ENCODE measurements at places on chromosomes 2 and 18.

DNA sequence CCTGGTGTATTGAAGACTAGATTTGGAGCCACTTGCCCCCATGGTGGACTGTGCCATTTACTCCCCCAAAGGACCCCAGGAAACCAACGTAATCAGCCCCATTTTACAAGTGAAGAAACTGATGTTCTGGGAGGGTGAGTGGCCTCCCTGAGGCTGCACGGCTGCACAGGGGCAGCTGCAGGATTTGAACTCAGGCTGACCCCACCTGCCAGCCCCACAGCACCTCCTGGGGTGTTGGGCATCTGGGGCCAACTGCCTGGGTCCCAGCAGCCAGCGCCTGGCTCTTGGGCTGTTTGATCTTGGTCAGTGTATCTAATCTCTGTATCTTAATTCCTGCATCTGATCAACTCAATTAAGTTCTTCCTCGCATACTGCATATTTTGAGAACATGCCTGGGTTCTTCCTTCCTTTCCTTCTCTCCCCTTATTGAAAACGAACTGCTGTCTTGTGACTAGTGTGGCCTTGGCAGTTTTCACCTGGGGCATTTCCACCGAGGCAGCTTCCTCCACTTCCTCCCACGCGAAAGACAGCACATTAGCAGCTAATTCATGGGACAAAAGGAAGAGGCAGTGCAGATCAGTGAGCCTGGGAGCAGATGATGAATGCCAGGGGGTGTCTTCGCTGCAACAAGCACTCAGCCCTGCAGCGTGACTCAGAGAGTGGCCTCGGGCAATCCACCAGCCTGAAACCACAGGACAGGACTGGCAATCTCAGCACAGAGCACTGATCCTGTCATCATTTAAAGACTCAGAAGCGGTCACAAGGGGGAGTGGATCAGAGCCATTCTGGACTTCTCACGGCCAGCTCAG lies 184.1 kb upstream of the RAB12 start:
- ATAC-seq, result no peak

GRCh38 chr2:85248773-85249509 lies 78.8 kb downstream of the TGOLN2 start:
- ATAC-seq, result no peak

DNA sequence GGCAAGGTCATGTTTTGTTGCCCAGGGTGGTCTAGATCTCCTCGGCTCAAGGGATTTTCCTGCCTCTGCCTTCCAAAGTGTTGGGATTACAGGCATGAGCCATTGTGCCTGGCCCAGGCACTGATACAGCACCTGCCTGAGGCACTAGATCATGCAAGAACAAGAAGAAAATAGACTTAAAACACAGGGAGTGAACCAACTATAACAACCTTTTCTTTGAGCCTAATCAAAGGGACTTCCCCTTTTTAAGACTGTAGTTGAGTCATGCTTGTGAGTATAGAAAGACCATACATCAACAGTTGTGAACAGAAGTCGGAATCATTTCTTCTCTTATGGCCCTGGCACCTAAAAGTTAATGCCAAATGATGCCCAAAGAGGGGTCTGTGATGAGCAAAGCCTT lies 47.9 kb upstream of the MAPRE2 start:
- ATAC-seq, result no peak

- no peak for ATAC-seq
Observed at GRCh38 chr2:7272210-7272609, 355.0 kb downstream of the RNF144A start.

DNA sequence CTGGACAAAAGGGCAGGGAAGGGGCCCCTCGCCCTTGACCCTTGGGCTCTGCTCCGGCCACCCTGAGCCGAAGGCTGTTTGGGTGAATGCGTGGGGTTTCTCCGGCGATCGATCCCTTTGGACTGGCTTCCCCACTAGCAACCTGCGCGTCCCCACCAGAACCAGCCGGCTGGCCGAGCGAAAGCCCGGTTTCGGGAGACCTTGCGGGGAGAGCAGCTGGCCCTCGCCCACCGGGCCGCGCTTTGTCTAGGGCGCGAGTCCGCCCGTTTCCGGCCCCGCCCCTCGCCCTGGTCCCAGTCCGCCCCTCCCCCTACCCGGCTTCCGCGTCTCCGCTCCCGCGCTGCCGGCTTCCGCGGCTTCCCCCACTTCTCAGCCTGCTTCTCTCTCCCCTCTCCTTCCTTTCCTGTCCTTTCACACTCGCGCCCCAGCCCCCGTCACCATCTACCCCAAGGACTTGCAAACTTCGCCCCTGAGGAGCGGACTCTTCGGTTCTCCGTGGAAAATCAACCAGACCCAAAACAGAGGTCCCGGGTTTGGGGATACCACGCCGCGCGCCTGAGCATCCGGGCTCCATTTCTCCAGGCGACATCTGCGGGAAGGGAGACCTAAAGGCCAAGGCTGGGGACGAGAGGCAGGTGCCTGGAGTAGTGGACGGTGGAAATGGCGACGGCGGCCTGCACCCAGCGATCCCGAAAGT lies 48.0 kb upstream of the ATP6V1B1 start:
- no peak for ATAC-seq

GRCh38 chr2:242075168-242075567 lies 205.6 kb downstream of the RTP5 start:
- no peak for ATAC-seq
